ENCODE measurements at places on chromosomes 5 and 9.

DNA sequence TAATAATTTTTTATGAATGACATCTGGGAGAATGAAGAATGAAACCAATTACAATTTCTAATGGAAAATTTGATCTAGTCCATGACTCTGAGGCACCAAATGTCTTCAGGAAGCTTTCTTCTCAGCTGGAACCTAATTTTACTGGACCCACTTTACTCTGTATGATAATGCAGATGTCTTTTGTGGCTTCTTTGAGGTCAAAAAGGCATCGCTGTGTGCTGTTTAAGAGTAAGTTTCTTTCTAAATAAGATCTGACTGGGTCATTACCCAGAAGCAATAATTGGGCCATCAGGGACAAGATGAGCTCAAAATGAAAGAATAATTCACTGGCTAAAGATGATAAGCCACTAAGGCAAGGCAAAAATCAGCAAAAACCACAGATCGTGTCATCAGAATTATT, 633.4 kb downstream of the PSAT1 start:
- DNase-seq: no peak

DNA sequence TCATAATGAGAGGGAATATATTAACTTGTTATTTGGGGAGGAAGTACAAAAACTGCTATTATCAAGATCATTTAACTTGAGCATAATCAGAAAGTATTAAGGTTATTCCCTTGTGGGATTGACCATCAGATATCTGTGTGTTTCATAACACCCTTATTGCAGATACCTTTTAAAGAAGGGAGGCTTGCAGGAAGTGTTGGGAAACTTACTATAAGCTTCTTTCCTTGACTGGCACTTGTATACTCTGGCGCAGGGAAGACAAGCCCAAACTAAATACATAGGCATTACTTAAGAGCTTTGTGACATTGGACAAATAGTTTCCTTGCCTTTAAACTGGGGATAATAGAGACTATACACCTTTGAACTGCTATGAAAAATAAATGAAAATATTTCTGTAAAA, 50.9 kb downstream of the PIK3R1 start:
- no peak for DNase-seq

DNA sequence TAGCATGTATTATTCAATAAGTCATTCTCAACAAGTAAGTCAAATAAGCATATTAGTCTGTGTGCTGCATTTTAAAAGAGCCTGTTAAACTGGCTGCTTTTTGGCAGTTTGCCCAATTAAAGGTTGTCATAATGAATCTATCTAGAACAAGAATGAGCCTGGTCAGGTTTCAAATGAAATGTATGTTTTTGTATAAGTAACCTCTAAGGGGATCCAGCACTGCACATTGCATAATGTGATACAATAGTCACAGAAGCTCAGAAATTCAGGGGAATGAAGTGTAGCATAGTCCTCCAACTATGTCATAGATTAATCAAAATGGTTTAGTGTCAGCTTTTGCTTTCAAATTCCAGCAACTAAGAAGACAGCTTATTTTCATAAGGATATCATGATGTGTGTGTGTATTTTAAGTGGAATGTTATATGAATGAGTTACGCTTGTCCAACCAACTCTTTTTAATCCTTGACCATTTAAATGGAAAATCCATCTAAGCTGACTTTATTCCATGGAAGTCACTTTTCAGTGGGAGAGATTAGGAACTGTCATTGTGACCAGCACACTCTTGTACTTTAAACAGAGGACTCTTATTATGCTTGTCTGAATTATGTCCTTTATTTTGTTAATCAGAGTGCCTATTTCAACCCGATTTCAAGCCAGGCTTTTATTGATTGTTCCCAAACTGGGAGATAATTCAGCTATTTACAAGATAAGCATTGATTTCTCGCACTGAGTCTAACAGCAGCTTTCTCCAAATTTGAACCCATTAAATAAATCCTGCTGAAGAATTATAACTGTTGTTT, 283.9 kb upstream of the ADAMTSL1 start:
- DNase-seq: no peak

DNA sequence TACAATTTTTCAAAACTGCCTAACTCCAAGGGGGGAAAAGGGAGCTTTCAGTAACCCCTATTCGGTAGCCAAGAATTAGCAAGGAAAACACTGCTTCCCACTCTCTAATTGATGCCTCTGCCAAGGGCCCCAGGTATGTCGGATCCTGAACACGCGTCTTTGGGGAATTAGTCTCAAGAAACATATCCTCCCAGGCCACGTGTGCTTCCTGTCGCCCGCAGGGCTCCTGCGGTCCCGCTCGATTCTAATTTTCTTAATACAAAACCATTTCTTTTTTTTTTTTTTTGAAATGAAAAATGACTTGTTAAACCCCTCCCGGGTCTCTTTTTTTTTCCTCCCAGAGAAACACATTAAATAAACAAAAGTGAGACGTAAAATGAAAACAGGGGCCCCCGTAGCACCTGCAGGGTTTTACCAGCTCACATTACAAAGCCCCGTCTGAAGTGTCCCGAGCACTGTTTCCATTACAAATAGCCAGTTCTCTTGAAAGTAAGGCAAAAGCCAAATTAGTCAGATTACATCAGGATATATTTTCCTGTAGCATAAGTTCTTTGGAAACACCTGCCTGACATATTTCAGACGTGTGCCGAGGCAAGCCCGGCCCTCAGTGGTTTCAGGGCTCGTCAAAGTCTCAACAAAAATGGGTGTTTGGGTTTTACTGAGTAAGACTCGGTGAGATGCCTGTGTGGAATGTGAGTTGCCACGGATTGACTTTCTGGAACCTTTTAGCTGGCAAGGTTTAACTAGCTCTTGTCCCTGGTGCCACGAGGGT, 21.5 kb downstream of the SMIM23 start:
- DNase-seq: no peak

- no peak for DNase-seq
Observed at GRCh38 chr9:132012704-132013357, 66.8 kb downstream of the MED27 start.
